ENCODE measurements at places on chromosomes 2 and 18.

DNA sequence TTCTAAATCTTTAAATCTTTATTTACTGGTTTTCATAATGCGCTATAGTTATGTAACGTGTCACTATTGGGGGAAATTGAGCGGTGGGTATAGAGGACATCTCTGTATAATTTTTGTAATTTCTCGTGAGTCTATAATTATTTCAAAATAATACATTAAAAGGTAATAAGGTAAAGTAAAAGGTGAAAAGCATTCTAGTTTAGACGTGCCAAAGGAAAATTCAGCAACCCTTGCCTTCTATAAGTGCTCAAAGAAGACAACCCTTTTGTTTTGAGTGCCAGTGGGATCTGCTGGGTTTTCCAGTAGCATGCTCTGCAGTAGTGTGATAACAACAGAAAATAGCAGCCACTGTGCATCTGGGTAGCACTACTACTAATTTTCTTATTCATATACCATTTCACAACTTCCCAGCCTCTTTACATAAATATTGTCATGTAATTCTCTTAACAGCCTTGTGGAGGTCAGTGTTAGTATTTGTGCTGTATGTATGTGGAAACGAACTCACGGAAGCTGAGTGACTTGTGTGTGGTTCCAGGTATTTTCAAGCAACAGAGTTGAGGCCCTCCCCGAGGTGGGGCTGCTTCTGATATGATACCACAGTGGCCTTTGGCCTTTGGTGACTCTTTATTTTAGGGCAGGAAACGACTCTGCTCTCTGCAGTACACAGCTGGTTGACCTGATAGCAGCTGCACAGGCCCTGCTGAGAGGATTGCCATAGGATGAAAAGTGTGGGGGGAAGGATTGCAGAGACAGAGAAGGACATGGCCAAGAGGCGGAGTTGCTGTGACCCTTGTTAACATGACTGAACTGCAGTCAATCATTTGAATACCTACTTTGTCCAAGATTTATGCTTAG lies 104.5 kb downstream of the TDRD15 start:
- DNase-seq: no peak

DNA sequence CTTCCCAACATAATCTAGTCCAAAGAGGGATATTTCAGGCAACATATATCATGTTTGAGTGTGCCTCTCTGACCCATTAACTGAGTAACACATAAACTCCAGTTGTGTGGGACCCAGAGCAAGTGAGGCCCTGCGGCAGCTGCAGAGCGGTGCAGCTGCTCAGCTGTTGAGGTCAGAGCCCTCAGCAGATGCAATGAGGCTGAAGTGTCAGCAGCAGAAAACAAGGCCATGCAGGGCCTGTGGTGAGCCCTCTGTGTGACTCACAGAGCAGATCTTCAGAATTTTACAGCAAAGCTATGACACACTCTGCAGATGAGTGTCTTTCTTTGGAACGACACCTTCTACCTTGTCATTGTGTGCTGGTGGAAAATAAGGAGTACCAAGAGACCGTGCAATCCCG lies 168.5 kb downstream of the CBLN2 start:
- no peak for DNase-seq

DNA sequence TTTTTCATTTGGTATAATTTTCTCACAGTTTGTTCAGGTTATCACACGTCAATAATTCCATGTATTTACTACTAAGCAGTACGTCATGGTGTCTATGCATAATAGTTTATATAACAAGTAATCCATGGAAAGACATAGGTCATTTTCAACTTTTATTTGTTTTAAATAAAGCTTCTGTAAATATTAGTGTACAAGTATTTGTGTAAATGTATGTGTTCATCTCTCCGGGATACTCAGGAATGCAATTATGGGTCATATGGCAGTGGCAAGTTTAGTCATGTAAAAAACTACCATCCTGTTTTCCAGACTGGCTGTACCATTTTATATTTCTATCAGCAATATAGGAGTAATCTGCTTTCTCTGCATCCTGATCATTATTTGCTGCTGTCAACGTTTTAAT lies 231.1 kb upstream of the ZNF804A start:
- no peak for DNase-seq

- no peak for DNase-seq
Measured at GRCh38 chr2:28407976-28408690, 15.5 kb downstream of the FOSL2 start.

DNA sequence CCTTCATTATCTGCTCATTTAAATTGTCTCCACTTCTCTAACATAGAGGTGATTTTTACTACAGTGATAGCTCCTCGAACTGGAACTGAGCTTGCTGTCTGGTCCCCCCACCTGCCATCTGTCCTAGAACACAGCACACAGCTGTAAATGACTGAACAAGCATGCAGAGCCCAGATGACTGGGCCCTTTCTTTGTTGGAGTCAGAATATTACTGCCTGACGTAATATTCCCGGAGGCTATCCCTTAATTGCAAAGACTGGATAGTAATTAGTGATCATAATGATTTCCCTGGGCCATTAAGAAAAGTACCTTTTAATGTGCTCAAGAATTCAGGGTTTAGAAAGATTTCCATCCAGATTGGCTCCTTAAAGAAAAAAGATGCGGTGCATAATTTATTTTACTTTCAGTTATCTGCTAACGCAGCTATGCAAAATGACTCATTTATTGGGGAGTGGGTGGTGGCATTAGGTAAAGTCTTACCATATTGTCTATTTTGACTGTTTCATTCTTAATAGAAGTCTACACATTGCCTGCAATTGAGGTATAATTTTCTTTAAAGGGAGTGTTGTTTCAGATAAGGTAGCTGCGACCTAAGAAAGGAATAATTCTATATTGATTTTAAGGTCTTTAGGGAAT lies 84.4 kb downstream of the MAP4K4 start:
- no peak for DNase-seq

DNA sequence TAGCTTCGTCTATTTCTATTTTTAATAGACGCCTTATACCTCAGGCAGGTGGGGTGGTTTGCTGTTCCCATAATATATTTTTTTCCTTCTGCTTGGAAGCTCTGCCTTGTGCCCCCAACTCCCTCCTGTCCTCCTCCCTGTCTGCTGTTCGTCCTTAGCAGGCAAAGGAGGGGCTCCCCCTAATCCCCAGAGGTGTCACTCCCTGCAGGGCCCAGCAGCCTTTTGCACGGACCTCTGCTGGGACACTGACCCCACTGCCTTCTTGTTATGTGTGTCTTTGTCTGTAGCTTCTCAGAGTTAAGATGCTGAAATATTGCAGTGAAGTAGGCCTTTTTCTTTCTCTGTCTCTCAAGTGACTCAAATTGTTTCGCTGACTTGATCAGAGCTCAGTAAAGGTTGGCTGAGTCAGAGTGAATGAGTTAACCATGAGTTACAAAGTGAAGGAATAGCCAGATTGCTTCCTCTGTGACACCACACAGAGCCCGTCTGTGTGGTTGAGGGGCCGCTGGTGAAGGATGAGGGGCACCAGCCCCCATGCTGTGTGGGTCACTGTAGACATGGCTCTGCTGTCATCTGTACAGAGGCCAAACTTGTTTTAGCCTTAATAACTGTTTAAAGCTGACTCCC lies 47.7 kb downstream of the PRKCE start:
- DNase-seq: peak; percentile 32

DNA sequence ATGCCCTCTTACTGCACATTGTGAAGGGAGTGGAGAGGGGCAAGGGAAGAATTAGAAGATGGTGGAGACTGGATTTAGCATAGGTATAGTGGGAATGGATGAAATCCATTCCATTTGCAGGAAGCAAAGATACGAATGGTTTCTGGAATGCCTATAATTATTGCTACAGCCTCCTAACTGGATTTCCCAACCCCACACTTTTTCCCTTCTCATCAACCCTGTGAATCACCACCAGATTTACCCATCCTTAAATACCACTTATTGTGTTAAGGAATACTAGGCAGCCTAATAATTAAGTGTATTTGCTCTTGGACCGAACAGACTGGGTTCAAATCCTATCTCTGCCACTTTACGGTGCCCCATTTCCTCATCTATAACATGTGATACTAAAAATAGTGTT lies 39.3 kb upstream of the CREB1 start:
- no peak for DNase-seq

DNA sequence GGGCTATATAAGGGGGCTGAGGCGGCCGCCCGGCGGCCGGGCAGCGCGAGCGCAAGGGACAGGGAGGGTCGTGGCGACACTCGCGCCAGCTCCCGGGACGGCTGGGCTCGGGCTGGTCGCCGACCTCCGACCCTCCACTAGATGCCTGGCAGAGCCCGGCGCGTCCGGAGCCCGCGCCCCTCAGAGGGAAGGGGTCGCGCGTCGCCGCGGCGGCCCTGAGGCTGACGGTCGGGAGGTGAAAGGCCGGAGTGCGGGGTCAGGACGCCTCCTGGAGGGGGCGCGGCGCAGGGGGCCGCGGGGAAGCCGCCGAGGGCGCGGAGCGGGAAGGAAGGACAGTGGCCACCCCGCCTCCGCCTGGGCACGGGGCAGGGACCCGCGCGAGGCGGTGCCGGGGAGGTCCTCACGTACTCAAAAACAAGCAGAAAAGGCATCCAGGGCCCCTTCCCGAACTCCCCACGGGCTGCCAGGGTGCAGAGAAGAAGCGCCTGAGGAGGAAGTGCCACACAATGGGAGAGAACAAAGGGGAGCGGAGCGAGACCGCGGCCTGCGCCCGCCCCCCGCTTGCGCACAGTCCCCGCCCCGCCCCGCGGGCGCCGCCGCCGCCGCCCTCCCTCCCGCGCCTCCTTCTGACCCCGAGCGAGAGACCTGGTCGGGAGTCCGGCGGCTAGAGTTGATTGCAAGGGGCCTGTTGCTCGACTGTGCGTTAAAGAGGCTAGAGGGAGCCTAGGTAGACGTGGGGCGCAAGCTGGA lies 776 bp upstream of the KLF7 start:
- DNase-seq: peak; percentile 58

DNA sequence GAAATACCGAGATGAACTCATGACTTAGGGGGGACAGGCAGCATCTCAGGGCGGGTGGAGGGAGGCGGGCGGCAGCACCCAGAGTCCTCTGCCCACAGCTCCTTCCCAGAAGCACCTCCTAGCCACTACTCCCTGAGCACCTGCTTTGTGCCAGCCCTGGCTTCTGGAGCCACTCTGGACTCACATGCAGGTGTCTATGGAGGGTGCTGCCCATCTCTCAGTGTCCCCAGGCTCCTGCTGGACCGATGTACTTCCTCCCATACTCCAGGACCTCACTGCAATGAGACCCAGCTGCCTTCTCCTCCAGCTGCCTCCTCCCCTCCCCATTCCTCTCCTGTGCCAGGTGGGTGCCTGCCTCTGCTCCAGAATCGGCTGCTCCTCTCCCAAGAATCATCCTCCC lies 22.1 kb upstream of the OTOS start:
- DNase-seq: no peak

- no peak for DNase-seq
Measured at GRCh38 chr2:100228967-100229366, 86.6 kb upstream of the AFF3 start.

GRCh38 chr2:28997237-28997846 lies 16.2 kb downstream of the TOGARAM2 start:
- DNase-seq: no peak

- DNase-seq: no peak
Measured at GRCh38 chr2:138184428-138184827, 220.2 kb downstream of the HNMT start.

Measured in activated CD4-positive, alpha-beta T cell treated with anti-CD3 and anti-CD28 coated beads, Interleukin-2, Interleukin-4, amounts not matched to agents 100 ng/mL and 50 ng/mL, durations not matched to agents 16 hours and 8 hours (primary cell).